ENCODE measurements at places on chromosomes 7 and 10. TPM values are rescaled to one million over a fixed set of nuclear protein-coding genes. Genes with fewer than 3 reads are reported as not detected.

DNA sequence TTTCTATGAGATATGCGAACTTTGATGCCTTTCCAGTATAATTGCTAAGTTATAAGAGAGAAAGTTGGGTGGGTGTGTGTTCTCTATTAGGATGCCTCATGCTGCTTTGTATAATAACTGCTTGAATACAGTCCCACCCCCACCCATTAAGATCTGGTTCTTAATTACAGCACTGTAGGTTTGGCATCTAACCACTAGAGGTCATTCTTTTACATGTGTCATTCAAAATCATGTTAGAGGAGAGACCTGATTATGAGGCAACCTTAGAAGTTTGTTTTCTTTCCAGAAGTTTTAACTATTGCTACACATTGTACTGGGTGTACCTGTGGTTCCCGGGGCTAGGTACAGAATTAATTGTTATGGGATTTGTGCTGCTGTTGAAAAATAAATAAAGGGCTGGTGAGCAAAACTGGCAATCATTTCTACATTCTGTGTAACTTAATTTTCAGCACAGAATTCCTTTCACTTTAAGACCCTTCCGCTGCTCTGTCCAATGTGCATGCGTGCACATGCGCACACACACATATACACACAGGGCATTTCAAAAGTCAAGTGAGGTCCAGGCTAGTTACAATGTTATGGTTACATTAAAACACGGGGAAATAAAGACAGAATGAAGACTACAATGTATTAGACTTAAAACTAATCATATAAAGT is 1156.3 kb downstream of the SORCS3 start:
- DNase-seq = peak; percentile 68

DNA sequence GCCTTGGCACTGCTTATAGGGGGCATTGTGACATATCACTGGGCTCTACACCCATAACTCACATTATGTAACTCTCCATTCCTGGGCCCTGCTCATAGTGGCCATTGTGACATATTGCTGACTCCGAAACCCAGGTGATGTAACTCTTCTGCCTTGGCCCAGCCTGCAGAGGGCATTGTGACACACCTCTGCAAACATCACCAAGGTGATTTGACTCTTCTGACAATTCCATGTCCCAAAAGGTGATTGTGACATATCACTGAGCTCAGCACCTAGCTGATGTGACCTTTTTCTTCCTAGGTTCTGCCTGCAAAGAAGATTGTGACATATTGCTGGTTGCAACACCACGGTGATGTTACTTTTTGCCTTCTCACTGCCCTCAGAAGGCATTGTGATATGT is 36.5 kb upstream of the ZNF680 start:
- DNase-seq = no peak

Gene FAM24B
- 7.9 TPM for total RNA-seq

GRCh38 chr7:51126324-51126723 is 190.3 kb downstream of the COBL start:
- DNase-seq = no peak

DNA sequence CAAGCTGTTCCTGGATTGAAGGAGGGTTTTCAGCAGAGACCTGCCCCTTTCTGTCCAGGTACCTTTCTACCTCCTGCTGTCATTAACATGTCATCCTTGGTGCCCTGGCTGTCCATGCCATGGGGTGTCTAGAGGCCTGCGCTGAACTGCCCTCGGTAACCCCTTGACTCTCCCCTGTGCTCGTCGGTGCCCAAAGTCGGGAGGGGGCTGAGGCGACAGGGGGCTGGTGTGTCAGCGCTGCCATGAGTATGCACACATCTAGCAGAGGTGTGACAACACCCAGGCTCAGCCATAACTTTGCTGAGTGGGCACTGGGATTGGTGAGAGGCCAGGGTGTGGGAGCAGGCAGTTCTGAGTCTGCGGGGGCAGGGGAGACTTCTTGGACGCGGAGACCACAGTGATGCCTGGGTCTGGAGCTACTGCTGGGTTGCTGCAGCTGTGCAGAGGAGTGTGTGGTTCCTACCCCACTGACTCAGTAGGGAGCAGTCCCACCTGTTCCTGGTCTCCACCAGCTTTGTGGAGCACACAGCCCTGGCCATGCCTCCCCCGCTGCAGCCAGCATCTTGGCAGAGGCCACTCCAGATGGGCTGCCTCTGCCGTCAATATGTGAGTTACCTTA is 376.2 kb upstream of the SEMA3C start:
- no peak for DNase-seq

- DNase-seq = no peak
Measured at GRCh38 chr10:125720002-125720382, 483 bp downstream of the EDRF1 start.

DNA sequence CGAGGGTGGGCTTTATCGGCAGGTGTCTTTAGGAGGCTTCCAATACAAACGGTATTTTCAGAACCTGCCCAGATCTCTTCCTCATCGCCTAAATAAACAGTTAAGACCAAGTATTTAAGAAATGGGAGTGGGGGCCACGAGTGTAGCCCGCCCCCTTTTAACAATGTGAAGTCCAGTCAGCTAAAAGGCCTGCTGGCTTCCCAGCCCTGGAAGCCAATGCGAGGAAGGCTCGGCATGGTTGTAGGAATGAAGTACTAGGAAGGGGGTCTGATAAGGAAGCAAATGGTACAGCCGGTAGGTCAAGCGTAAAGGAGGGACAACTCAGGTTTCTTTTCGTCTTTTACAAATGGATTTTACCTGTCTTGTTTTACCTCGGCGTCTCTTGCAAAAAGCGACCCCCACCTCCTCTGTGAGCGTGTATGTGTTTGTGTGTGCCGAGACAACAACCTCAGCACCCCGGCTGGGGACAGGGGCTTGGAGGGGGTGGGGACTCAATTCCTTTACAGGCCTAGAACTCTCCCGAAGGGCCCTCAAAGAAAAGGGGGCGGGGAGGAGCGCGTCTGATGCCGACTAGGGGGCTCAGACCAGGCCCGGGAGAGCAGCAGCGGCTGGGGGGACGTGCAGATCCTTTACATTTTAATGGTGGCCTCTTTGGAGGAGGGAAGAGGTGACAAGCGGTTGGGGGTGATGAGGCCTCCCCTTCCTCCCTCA is 147.6 kb downstream of the GPR85 start:
- DNase-seq = no peak

Gene PLEKHS1
- not detected for total RNA-seq

Gene TRIM56
- total RNA-seq = 11.4 TPM

DNA sequence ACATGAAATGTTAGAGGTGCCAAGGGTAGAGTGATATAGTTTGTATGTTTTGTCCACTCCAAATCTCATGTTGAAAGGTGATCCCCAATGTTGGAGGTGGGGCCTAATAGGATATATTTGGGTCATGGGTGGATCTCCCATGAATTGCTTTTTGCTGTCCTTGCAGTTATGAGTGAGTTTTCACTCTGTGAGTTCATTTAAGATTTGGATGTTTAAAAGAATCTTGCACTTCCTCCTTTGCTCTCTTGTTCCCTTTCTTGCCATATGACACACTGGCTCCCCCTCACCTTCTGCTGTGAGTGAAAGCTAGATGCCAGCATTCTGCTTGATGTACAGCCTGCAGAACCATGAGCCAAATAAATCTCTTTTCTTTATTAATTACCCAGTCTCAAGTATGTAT is 269.2 kb downstream of the ZWINT start:
- DNase-seq = no peak

Gene GTF2IRD1
- 10.5 TPM for total RNA-seq

DNA sequence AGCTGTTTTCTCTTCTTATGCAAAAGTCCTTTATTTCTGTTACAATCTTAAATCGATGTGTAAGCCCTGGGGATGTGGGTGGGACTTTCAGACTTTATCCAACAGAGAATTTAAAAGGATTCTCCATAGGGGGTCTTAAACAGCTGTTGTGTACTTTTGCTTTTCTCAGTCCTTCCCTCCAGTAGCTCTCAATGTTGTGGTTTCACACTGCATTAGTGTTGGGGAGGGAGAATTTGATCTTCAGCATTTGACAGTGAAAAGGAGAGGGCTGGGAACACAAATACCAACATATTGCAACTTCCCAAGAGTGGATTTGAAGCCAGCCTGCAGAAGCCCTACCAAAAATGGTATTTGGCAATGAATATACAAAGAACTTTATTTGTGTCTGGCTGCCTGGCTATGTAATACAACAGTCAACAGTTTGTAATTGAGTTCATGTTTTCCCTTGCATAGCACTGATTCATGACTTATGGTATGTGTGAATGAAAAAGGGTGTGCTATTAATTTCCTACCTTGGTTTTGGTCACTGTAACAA is 80.1 kb upstream of the CAPZA2 start:
- DNase-seq = no peak

DNA sequence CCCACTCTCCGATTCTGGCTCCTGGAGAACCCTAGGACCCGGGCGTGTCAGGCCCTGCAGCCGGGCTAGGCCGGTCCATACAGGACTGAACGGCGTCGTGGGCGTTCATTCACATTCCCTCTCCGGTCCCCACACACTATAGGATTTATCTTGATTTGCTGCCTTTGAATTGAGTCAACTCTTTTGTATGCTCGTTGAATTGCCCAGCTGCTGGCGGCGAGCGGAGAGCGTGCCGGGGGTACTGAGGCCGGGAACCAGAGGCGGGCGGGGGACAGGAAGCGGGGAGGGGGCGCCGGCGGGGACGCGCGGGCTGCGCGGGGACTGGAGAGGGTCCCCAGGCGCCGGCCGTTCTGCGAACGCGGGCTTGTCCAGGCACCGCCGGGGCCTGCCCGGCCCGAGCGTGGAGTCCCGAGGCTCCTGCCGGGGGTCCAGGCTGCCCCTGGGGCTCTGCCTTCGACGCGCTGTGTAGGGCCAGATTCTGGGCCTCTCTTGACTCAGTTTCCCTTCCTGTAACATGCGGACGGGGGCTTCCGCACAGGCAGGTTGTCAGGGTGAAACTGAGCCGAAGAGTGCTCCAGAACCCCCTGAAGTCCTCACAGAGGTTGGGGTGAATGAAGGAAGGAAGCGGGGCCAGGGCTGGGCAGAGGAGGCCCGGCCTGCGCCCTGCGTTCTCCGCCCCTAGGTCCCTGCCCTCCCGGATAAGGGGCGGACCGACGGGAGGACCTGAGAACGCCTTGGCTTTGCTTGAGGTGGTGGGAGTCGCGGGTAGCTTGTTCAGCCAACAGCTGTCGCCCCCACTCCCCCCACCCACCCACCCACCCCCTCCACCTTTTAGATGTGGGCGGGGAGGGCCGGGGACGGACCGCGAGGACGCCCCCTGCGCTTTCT is 769 bp upstream of the ELFN1 start:
- DNase-seq = no peak
